Renal pelvis (tissue), 12 donors: ENCODE measurements at places on chromosomes 12 and 14. TPM values are rescaled to one million over a fixed set of nuclear protein-coding genes. Genes with fewer than 3 reads are reported as not detected.

KERA gene
- polyA plus RNA-seq = not detected

SLC39A5 gene
- polyA plus RNA-seq = 81.7 TPM

SELPLG gene
- polyA plus RNA-seq = 2.2 TPM

CCDC85C gene
- polyA plus RNA-seq = 36.7 TPM

KRT77 gene
- not detected for polyA plus RNA-seq

FGD6 gene
- polyA plus RNA-seq = 12.7 TPM

CLEC1B gene
- 0.86 TPM for polyA plus RNA-seq

ZC2HC1C gene
- polyA plus RNA-seq = 9.4 TPM

IGF1 gene
- 5.6 TPM for polyA plus RNA-seq

NEDD1 gene
- 30.6 TPM for polyA plus RNA-seq

POTEM gene
- polyA plus RNA-seq = not detected

KIF21A gene
- 34.5 TPM for polyA plus RNA-seq

KLHDC1 gene
- polyA plus RNA-seq = 3.5 TPM

TTC7B gene
- 47.2 TPM for polyA plus RNA-seq

FBLN5 gene
- polyA plus RNA-seq = 165 TPM

B3GNT4 gene
- 4.2 TPM for polyA plus RNA-seq

ACSM4 gene
- polyA plus RNA-seq = not detected
